ENCODE measurements at places on chromosomes 6 and 20.

- DNase-seq: no peak
Observed at GRCh38 chr6:116101790-116102189, 1.1 kb downstream of the NT5DC1 start.

GRCh38 chr6:137746264-137746663 is 120.8 kb upstream of the TNFAIP3 start:
- DNase-seq: no peak

GRCh38 chr20:41424546-41424945 is 57.9 kb upstream of the EMILIN3 start:
- DNase-seq: no peak

DNA sequence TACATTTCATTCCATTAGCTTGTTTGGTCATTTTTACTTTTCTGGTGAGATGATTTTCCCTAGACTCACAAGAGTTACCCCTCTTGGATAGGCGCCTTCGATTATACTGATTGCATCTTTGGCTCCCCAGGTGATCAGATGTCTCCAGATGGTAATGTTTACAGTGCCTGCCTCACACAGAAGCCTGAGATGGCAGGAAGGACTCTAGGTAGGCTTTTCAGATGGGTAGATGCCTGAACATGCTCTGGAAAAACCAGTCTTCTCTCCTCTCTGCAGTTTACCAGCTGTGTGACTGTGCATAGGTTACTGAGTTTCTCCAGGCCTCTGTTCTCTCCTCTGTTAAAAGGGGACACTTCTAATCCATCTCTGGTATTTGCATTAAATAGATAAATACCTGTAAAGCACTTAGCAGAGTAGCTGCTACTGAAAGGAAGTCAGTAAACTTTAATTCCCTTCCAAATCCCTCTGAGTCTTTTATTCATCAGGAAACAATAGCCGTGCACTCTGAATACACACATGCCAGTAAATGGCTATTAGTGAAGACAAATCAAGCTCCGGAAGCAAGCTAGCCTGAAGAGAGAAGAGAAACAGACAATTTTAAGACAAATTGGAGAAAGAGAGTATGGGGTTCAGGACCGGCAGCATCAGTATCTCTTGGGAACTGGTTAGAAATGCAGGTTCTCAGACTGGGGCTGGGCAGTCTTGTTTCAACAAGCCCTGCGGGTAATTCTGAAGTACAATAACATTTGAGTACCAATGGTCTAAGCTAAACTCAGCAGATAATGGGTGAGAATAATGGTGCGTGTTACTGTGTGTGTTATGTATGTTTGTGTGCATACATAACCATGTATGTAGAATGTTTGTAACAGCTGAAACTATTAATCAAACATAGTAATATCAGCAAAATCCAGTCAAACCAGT is 139.4 kb downstream of the UST start:
- no peak for DNase-seq

DNA sequence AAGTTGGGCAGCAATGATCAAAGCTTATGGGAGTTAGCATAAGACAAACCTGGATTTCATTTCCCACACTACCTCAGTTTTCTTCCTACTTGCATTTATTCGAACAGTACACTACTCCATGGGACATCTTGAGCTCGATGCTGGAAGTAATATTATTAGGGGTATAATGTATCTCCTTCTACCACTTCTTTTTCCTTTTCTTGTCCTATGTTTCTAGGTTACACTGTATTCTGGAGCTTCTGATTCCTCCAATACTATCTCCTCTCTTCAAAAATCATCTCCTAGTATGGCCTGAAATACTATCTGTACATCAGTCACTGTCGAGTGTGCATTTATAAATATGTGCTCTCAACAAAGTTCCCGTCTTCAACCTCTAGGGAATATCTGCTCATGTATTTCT is 124.4 kb downstream of the MAP7 start:
- DNase-seq: no peak

DNA sequence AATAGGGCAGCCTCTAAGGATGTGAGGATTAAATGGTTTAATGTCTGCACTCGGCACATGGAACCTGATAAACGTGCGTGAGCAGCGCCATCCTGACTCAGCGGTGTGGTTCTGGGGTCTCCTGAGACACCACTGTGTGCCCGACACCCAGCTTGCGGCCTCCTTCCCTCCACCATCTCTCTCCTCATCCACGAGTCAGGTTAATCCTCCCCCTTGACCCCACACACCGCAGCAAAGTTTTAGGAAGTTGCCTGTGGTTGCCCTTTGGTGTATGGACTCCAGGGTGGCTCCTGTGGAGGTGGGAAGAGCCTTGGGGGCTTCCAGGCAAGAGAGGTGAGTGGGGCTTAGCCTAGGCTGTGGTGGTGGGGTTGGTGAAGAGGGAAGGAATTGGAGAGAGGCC is 68.2 kb downstream of the PHACTR3 start:
- DNase-seq: no peak

- no peak for DNase-seq
Observed at GRCh38 chr20:34578025-34578424, 19.5 kb downstream of the MAP1LC3A start.

- DNase-seq: no peak
Observed at GRCh38 chr20:39090906-39091305, 128.8 kb downstream of the DHX35 start.

GRCh38 chr20:63091901-63092659 is 85.3 kb upstream of the BHLHE23 start:
- peak; percentile 21 for DNase-seq

DNA sequence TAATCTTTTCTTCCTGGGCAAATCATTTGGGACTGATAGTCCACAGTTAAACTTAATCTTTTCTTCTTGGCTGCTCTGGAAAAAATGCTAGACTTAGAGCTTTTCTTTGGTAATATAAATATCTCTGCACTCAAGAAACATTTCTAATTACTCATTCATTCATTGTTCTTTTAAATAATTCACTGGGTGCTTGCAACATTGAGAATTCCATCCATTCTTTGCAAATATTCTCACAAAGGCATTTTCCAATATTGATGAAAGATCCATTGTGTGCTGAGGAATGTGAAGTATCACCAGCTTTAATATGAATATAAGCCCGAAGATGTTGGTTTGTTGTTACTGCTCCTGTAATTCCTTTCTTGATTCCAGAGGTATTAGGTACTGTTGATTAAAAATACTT is 38.4 kb downstream of the AKAP7 start:
- DNase-seq: no peak

DNA sequence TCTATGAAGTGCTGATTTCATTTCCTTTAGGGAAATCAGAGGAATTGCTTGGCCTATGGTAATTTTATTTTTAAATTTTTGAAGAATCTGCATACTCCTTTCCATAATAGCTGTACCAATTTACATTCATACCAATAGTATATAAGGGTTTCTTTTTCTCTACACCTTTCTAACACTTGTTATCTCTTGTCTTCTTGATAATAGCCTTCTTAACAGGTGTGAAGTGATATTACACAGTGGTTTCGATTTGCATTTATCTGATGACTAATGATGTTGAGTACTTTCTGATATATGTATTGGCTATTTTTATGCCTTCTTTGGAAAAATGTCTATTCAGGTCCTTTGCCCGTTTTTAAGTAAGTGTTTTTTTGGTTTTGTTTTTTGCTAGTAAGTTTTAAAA is 40.8 kb downstream of the SMAP1 start:
- no peak for DNase-seq

- DNase-seq: no peak
Observed at GRCh38 chr6:5422321-5422915, 161.1 kb downstream of the FARS2 start.

GRCh38 chr6:32622545-32623401 is 14.4 kb upstream of the HLA-DQA1 start:
- DNase-seq: peak; percentile 33

DNA sequence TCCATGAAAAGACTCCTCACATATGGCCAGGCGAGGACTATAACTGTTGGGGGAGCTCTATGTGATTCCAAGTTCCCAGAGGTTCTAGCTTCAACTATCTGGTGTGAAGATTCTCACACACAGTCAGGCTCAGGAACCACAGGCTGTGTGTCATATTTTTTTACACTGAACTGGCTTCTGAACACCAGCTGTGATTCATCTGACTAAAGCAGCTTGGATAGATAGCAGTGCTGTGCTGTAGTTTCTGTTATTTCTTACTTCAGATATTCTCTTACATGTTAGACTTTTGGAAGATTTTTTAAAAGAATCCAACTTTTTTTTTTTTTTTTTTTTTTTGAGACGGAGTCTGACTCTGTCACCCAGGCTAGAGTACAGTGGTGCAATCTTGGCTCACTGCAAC is 140.7 kb upstream of the MCHR2 start:
- DNase-seq: no peak

GRCh38 chr6:21887231-21888185 is 294.0 kb downstream of the SOX4 start:
- no peak for DNase-seq

DNA sequence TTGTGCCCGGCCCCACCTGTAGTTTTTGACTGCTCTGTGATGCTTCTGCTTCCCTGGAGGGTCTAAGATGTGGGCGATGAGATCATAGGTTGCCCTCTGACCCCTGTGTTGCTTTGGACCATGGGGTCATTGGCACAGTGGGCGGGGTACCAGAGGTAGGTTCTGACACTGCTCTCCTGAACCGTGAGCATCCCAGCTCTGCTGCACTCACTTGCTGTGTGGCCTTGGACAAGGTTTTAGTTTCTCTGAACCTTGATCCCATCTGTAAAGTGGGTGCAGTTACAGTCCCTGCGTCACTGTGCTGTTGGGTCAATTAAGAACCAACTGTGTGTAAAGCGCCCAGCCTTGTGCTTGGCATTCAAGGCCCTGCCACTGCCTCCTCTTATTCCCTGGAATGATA is 30.9 kb downstream of the SRC start:
- no peak for DNase-seq

DNA sequence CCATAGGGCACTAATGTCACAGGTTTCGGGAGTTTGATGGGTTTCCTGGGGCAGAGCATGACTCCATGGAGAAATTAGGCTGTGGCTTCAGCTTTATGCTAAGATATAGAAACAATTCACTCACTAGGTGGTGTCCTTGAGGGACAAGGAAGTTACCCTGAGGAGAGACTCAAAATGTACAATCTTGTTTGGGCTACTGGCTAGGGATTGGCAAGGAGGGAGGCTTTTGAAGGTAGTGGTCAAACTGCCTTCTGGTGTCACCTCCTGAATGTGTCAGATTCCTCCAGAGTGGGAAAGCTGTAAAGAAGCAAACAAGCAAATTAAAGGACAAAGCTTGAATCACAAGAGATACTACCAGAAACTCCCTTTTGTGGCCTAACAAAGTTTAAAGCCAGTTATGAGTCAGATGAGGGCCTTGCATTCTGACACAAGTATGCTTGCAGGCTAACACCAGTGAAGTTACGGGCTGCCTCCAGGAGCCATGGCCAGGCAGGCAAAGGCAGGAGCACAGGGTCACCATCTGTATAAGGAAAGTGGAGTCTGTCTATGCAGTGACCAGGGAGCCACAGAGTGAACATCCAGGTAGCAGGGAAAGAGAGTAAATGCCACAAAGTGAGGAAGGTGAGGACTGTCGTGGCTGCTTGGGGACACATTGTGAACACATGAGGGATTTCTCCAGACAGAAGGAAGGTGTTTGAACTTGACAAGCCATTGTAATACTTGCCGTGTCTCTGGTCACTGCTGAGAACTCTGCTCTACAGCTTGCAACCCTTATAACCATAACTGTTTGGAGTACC is 107.7 kb upstream of the DTNBP1 start:
- DNase-seq: no peak

DNA sequence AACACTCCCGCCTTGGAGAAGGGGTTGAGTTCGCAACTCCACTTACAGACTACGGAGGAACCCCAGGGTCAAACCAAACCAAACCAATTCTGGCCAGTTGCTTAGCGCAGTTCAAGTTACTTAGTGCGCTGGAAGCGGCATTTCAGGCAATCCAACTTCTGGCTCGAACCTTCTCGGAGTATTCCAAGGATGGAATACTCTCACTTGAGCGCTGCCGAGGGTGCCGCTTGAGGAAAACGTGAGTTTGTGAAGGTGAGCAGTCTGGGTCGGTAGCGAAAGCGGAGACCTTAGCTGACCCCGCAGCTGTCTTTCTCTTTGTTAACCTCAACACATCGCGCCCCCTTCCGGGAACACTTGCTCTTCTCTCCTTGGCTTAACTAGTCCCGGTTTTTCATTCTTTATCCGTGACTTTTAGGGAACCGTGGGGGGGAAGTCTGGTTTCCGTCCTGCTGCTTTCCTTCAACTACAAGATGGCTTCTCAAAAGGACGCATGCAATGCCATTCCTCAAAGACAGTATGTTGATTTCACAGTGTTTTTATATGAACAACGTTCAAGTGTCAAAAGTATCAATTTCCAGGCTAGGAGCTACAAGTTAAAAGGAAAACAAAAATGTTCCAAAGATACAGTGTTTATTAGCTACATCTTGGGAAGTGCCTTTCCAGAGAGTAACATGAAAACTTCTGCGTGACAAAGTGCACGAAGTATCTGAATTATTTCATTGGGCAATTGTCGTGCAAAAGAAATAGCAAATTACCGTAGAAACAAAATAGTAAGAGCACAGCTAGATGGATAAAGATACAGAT is 741 bp upstream of the PNISR start:
- peak; percentile 63 for DNase-seq

GRCh38 chr6:22357724-22358189 is 60.9 kb upstream of the PRL start:
- DNase-seq: no peak

DNA sequence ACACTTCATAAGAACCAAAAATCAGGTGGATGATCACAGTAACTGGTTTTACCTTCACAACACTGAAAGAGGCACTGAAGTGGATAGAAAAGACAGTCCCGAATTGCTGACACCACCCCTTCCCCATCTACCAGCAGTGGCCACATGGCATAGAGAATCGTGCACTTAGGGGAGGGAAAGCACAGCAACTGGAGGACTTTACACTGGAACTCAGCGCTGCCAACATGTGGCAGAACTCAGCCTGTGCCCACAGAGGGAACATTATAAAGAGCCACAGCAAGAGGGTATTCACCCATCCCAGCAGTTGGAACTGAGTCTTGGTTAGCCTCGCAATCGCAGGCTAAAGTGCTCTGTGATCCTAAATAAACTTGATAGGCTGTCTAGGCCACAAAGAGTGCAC is 6.5 kb upstream of the KIAA1586 start:
- DNase-seq: no peak

DNA sequence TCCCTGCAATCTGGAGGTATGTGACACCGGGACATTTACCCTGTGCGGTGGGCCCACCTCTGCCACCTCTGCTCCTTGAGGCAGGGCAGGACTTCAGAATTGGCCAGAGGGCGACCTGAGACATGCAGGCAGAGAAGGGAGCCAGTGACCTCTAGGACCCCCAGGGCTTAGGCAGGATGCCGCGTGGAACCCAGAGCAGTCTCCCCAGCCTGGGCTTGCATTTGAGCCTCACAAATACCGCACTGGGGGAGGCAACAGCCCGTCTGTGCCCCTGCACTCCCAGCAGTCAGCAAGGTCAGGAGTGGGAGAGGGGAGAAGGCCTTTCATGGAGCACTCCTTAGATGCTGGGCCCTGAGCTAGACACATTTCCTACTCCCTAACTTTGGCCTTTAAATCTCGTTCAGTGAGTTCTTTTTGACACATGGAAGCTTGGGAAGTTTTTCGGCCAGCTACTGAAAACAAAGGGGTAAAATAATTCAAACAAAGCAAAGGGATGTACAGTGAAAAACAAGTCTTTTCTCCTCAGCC is 41.7 kb downstream of the C20orf203 start:
- no peak for DNase-seq

Measured in activated CD4-positive, CD25-positive, alpha-beta regulatory T cell treated with anti-CD3 and anti-CD28 coated beads, Interleukin-2, amount 50 U/mL, for 72 hours (primary cell).